Foreskin keratinocyte (primary cell): ENCODE measurements at places on chromosomes 5 and 9. TPM values are rescaled to one million over a fixed set of nuclear protein-coding genes. Genes with fewer than 3 reads are reported as not detected.

- DNase-seq = no peak
Observed at GRCh38 chr5:173018358-173018757, 34.8 kb downstream of the ATP6V0E1 start.

DNA sequence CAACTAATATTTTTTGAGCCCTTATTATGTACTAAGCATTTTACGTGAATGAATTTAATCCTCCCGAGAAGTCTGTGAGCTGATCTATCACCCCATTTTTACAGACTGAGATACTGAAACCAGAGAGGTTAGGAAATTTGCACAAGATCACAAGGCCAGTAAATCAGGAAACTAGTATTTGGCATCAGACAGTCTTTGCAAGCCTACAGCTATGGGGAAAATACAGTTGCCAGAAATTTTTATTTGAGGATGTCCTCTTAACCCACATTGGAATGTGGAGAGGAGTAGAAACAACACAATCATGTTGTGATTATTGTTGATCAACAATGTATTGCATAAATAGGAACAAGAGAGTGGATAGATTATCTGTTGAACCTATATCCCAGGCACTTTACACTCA, 2.3 kb upstream of the SLC46A2 start:
- no peak for DNase-seq

DNA sequence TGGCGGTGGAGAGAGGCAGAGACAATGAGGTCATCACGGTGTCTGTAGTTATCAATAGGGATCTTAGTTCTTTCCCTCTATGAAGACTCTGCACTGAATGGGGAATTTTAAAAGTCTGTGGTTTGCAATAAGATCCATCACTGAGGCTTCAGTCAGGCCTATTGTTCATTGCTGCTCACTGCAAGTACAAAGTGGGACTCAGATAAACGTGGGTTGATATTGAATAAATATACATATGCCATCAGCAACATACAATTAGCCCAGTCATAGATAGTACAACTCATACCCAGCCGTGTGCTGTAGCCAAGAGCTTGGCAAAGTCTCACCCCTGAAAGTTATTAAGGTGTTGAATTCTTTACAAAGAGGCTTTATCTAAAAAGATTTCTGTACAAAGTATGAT, 88.4 kb downstream of the ENC1 start:
- peak; percentile 56 for DNase-seq

DNA sequence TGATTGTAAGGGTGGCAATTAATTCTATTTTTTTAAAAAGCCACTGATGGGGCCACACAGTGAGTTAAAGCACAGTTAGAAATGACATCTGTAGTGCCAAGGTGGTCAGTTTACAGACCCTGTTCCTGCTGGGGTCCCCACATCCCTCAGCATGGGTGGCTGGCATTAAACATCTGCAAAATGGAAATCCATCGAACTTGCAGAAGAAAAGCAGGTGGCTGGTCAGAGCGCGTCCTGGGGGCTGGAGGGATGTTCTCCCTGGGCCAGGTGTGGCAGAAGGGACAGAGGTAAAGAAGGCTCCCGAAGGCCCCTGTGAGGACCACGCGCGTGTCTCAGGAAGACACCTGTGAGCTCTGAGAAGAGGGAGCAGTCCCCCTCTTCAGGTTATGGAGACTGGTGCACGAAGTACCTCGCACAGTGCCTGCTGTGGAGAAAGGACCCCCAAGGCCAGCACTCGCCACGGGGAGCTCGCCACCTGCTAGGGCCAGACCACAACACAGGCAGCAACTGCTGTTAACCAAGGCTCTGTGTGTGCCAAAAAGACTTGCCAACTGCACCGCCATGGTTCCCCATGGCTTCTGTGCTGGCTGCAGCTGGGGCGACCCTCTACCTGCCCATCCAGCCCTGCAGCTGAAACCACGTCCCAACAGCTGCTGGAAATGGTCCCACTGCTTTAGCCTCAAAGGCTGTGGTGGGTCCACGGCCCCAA, 65.2 kb downstream of the RASGEF1C start:
- DNase-seq = no peak

GRCh38 chr5:2757563-2758351, 6.3 kb upstream of the IRX2 start:
- peak; percentile 99 for DNase-seq

GRCh38 chr5:125463466-125464092, 717.1 kb upstream of the ZNF608 start:
- no peak for DNase-seq

DNA sequence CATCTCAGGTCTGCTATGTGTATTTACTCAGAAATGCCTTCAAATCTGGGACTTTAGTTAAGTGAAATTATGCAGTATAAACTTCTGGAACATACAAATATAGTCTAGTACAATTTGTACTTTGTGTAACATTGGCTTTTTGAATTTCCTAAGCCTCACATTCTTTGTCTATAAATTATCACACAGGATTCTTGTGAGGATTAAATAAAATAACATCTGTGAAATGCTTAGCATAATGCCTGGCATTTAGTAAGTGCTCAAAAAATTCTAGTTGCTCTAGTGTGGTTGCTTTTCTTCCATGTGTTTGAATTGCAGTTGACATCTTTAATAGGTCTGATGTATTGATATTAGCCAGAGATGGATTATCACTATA, 2.6 kb downstream of the HMMR start:
- DNase-seq = no peak

GRCh38 chr9:128702949-128703615, 779 bp downstream of the PKN3 start:
- DNase-seq = no peak

DNA sequence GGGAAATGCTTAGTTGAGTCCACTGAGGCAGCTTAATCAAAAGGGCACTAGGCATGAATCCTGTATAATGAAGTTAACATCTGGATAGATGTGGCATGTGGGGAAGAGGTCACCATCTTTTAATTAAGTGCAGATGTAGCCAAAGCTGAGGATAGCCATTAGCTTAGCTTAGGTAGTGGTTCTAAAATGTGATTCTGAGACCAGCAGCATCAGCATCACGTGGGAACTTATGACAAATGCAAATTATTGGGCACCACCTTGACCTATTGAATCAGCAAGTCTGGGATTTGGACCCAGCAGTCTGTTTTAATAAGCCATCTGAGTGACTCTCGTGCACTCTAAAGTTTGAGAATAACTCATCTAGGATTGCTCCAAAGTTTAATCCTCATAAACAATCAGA, 63.8 kb downstream of the SNCAIP start:
- DNase-seq = no peak

DNA sequence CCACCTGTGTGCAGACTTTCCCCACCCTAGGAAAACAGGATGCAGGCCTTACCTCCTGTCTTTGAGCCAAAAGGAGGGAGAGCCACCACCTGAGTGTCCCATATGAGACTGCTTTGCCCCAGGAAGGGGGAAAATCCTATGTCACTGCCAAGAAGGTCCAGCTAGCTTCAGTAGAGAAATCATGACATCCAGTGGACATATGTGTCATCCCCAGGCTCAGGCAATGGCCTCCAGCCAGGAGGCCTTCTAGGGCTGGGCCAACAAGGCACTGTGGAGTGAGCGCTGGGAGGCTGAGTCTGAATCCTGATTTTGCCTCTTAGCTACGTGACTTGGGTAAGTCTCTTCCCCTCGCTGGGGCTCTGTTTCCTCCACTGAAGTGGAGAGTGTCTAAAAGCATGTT, 60.2 kb downstream of the SMIM23 start:
- DNase-seq = no peak

DNA sequence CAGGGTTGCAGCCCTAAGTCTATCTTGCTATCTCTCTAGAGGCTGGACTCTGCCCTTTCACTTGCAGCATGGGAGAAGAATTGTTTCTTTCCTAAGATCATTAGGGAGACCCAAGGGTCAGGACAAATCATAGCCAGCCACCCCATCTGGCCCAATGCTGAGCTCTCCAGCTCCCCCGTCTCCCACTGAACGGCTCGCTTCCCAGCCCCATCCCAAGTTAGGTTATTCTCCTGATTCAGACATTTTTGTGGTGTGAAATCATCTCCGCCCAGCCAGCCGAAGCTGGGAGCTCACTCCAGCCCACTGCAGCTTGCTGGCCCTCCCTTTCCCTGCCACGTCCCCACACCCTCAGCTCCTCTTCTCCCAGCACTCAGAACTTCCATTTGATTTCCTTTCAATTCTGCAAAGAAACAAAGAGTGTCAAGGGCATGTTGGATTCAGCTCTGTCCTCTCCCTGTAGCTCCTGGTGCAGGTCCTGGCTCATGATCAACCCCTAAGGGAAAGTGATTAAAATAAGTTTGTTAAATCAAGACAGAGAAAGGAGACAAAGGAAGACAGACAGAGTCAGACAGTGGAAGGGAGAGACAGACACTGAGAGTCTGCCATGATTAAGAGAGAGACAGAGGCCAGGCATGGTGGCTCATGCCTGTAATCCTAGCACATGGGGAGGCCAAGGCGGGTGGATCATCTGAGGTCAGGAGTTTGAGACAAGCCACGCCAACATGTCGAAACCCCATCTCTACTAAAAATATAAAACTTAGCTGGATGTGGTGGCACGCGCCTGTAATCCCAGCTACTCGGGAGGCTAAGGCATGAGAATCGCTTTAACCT, 12.6 kb upstream of the SPARC start:
- peak; percentile 78 for DNase-seq

DNA sequence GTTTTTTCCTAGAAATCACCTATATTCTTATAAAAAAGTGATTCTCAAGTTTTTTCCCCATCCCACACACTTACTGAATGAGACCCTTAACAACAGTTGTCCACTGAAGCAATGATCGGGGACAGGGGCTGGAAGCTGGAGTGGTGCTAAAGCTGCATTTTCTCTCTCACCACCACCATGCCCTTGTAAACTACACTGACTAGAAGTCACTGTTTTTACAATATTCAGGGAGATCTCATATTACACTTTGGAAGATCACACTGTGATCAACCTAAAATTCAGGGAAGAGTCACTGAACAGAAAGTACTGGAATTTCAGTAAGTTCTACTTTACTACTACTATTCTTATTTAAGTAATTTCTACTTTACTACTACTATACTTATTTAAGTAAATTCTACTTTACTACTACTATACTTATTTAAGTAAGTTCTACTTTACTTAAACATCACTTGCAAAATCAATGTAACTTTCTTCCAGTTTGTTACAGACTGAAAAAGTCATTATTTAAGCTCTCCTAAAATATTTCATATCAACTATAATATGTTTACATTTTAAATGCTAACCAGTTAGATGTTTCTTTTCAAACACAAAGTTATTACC, 164.3 kb downstream of the AGTPBP1 start:
- DNase-seq = no peak

DNA sequence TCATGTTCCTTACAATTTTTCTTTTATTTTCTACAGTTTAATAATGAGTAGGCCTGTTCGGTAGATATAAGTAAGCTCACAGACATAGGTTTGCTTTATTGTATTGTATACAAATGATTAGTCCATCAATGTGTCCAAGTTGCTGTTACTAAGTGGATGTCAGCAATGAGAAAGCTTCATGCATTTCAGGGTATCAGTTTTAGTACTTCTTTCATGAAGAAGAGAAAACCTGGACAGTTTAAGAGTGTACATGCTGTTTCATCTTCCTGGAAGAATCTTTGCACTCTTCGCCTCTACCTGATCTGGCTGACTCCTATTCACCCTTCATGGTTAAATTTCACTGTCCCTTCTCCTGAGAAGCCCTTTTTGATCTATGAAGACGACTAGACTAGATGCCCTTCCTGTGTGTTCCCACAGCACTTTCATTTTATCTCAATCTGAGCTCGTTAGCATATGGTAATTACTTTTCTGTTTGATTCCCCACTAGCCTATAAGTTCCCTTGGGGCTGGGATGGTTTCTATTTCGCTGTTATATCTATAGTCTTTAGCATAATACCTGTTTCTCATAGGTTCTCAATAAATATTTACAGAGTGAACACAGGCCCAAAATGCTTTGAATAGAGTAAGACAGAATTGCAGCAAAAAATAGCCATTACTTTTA, 70.7 kb downstream of the CETN3 start:
- no peak for DNase-seq

DNA sequence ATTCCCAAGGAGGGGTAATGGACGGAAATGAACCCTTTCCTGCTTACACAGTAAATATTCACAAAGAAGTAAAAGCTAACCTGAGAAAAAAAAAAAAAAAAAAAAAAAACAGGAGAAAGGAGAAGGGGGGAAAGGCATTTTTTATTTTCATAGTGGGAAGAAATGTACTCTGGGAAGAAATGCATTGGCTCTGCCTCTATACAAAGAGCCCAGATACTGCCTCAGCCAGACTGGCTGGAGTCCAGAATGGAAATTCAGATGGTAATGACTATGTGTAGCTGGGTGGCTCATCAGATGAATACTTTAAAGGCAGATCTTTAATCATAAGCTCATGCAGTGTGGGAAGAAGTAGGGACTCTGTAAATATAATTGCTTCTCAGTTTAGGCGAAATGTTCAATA, 124.9 kb upstream of the ZNF608 start:
- no peak for DNase-seq

DNA sequence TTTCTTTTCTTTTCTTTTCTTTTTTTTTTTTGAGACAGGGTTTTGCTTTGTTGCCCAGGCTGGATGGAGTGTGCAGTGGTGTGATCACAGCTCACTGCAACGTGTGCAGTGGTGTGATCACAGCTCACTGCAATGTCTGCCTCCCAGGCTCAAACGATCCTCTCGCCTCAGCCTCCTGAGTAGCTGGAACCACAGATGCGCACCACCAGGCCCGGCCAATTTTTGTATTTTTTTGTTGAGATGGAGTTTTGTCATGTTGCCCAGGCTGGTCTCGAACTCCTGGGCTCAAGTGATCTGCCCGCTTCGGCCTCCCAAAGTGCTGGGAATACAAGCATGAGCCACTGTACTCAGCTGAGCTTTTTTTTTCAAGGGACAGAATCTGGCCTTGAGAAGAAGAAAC, 36.8 kb upstream of the TJP2 start:
- DNase-seq = no peak

DNA sequence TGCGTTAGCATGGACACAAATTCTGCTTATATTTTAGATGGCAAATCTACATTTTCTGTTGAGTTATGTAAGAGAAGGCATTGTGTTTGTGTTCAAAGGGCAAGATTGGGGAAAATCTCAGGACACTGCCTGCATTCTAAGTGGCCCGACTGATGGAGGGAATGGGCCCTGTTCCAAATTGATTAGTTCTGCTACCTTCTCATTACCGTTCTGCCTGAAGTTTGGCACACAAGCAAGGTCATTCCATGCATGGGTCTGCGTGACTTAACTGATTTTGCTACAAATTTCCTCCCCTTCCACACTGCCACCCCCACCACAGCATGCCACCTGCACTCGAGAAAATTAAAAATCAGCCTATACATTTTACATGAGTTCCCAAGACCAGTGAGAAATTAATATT, 409.9 kb downstream of the BRINP1 start:
- DNase-seq = no peak

The JAKMIP2 gene
- total RNA-seq = not detected in 2 replicates

The PAPPA gene
- 0.25 and 0.44 TPM in 2 replicates for total RNA-seq

The IL3 gene
- not detected in 2 replicates for total RNA-seq

The GLE1 gene
- total RNA-seq = 33.5 and 36.6 TPM in 2 replicates

The PGM5 gene
- total RNA-seq = not detected in 2 replicates

The PCDHB2 gene
- total RNA-seq = 0.10 and 0.11 TPM in 2 replicates

The MARCOL gene
- not detected in 2 replicates for total RNA-seq

The TMC1 gene
- not detected in 2 replicates for total RNA-seq

The SLC25A2 gene
- total RNA-seq = not detected in 2 replicates
